ENCODE measurements at places on chromosomes 3 and 15.

GRCh38 chr3:159059395-159059794 lies 257.5 kb downstream of the MFSD1 start:
- no peak for DNase-seq
- no peak overlapping the region for H3K4me3 ChIP-seq
- H3K27me3 ChIP-seq, result no peaks in the 10 kb centered on the region

DNA sequence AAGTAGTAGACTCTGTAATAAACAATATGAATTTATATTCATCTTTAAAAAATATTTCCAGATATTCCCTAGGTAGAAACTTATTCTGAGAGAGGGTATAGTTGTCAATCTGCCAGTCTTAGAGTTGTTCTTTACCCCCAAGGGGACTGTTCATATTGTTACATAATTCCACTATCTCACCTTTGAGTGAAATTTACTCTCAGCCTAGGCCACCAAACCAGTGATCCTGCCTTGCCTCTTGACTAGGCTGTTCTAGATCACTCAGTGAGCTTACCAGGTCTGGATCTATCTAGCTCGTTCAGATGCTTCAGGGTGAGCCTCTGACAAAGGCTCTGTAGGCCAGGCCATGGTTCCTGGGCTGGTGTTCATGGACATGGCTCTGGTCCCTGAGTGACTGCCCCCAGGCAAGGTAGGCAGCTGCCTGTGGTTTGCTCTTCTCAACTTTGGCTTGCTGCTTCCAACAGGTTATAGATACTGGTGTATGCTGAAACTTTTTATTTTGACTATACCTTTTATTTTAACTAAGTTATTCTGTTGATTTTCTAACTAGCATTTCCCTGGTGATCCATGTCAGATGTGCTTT lies 27.6 kb downstream of the ZNF592 start:
- peaks cover 5% of the 10 kb centered on the region for H3K4me1 ChIP-seq
- no peak overlapping the region for H3K27ac ChIP-seq
- DNase-seq, result no peak
- H3K27me3 ChIP-seq, result no peaks in the 10 kb centered on the region

- no peaks in the 10 kb centered on the region for H3K27me3 ChIP-seq
- H3K27ac ChIP-seq, result no peak overlapping the region
Observed at GRCh38 chr3:56868706-56869105, 67.0 kb upstream of the ARHGEF3 start.

DNA sequence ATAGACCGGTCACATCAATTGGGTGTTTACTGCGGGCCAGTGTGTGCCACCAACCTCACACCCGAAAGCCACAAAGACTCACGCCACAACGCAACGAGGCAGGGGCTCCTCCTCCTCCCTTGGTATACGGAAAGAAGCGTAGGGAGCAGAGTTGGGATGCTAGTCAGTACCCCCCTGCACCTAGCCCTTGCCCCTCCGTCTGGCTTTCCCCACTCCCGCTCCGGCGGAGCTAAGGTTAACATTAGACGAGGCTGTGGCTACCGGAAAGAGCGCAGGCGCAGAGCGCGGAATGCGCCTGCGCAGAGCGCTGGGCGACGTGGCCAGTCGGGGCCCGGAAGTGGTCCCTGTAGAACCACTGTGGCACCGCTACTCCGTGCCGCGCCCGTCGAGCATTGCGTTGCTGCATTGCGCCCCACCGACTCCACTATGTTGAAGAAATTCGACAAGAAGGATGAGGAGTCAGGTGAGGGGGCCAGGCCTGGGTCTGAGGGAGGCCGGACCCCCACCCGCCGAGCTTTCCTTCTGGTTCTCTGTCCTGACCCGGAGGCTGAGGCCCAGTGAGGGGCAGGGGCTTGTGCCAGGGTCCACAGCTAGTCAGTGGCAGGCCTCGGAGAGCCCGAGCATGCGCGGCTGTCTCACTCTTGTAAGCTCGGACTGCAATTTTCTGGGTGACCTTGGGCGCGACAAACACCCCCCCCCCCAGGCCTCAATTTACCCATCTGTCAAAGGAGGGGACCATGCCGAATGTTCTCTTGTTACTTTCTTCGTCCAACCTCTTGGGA lies at the start of gene COPG1:
Gene COPG1 (plus strand): TSS at position 323 of the 782 bp plus-strand sequence. CDS start 104 bp downstream, at position 427.
- peak within 1 kb of the TSS; percentile 96 for H3K4me3 ChIP-seq
- DNase-seq, result peak; percentile 89
- H3K36me3 ChIP-seq, result peaks cover 36% of the 10 kb centered on the region
- peaks cover 6% of the 10 kb centered on the region for H3K27me3 ChIP-seq
- peak within 1 kb of the TSS; percentile 96 for H3K27ac ChIP-seq

- no peaks in the 10 kb centered on the region for H3K36me3 ChIP-seq
- no peak for DNase-seq
- H3K4me3 ChIP-seq, result no peak overlapping the region
- H3K4me1 ChIP-seq, result no peaks in the 10 kb centered on the region
- no peak overlapping the region for H3K27ac ChIP-seq
- no peaks in the 10 kb centered on the region for H3K27me3 ChIP-seq
Observed at GRCh38 chr3:66363148-66363547, 137.7 kb downstream of the LRIG1 start.

- no peak for DNase-seq
- peaks cover 40% of the 10 kb centered on the region for H3K36me3 ChIP-seq
- H3K4me1 ChIP-seq, result no peaks in the 10 kb centered on the region
- H3K27ac ChIP-seq, result no peak overlapping the region
- H3K4me3 ChIP-seq, result no peak overlapping the region
- no peaks in the 10 kb centered on the region for H3K27me3 ChIP-seq
Observed at GRCh38 chr15:64137226-64137833, 14.2 kb upstream of the SNX22 start.

Measured in activated naive CD4-positive, alpha-beta T cell treated with anti-CD3 and anti-CD28 coated beads, Interleukin-2, amount 10 ng/mL, durations not matched to agents 7 days and 5 days (primary cell).